ENCODE measurements at places on chromosomes 1 and 21. TPM values are rescaled to one million over a fixed set of nuclear protein-coding genes. Genes with fewer than 3 reads are reported as not detected.

DNA sequence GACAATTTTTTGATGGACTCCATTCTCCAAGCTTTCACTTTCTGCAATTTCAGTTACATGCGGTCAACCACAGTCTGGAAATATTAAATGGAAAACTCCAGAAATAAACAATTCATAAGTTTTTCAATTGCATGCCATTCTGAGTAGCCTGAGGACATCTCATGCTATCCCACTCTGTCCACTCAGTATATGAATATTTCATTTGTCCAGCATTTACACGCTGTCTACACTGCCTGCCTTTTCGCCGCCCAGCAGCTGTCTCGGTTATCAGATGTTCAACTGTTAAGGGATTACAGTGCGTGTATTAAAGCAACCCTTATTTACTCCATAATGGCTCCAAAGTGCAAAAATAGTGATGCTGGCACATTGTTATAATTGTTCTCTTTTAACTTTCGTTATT, 116.3 kb downstream of the ADSS2 start:
- DNase-seq, result no peak

DNA sequence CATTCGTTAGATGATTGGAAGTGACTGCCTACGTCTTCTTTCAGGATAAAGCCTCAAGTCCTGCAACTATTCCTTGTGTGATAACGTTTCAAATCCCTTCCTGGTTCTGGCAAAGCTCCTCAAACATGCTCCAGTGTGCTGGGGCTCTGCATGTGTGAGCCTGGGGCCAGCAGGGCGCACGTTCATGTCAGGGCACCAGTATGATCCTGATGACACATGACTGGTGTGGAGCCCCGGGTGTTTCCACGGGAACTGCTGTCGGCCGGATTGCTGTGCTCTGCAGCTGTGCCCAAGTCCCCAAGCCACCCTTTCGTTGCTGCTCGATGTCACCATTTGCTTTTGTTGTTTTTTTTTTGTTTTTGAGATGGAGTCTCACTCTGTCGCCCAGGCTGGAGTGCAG, 21.3 kb downstream of the KRTAP10-1 start:
- no peak for DNase-seq

GRCh38 chr1:28236656-28237322, 865 bp downstream of the ATP5IF1 start:
- peak; percentile 54 for DNase-seq

- peak; percentile 21 for DNase-seq
These were observed 37.8 kb downstream of the FRRS1 start for GRCh38 chr1:99728494-99729235.

- no peak for DNase-seq
These were observed 1.7 kb upstream of the DMRTA2 start for GRCh38 chr1:50424884-50425375.

The HSD17B7 gene
- 16.1 TPM for total RNA-seq

The LMX1A gene
- total RNA-seq, result not detected
